Activated naive CD8-positive, alpha-beta T cell treated with anti-CD3 and anti-CD28 coated beads, Interleukin-2, amount 50 U/mL, for 24 hours (primary cell): ENCODE measurements at places on chromosomes 16 and 17.

- no peak for DNase-seq
These were observed 27.2 kb downstream of the SPNS2 start for GRCh38 chr17:4525691-4526397.

- DNase-seq, result peak; percentile 8
These were observed 80.1 kb downstream of the CLEC16A start for GRCh38 chr16:11024333-11025053.

DNA sequence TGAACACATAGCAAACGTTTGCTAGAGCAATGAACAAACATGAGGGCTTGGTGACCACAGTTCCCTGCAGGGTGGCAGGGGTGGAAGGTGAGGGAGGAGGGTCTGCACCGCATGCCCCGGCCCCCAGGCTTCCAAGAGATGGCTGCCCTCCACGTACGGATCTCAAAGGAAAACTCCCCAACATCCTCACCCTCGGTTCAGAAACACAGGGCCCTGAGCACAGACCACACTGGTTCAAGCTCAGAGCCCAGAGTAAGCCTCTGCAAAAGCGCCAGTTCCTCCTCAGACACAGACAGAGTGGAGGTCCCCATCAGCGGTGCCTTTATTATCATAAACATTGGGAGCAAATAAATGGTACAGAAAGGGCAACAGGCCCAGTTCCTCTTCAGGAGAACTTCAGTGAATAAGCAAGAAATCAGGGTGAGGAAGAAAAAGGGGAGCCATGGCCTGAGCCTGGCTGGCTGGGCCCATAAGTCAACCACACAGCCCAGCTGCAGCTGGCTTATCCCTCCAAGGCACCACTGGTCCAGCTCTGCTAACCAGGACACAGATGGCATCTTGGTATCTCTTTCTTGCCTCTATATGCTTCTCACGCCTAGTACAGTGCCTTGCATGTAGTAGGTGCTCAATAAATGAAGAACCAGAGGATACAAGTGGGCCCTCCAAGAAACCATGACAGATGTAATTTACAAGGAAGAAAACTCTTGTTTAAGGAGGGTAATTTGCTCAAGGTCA is 11.0 kb downstream of the MPO start:
- no peak for DNase-seq

DNA sequence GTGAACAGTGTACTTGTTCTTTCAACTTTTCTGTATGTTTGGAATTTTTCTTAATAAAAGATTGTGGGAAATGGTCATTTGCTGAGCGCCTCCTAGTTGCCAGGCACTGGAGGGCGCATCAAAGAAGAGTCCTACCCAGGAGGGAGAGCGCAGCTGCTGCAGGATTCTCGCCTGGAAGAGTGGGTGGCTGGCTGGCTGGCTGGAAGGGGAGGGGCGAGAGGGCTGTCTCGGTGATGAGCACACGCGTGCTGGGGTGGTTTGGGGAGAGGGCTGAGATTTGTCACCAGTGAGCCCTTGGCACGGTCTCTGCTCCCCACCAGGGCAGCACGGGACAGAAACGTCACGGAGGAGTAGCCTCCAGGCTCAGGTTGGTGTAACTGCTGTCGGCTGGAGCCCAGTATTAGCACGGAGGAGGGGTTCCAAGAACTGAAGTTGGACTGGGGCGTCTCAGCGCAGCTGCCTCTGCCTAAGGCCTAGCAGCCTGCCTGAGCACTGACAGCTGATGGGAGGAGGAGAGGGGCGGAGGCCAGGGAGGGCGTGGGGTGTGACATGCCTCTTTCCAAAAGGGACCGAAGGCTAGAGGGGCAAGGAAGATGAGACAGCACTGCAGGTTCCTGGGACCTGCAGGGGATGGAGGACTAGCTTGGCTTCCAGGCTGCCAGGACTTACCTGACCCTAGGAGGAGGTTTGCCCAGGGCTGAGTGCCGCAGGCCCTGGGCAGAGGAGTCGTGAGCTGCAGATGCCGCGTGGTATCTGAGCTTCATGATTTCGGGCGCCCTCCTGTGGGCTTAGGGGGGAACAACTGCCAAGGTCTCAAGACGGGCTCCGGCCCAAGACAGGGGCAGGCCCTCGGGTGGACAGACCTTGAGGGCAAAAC is 5.7 kb downstream of the LDHD start:
- DNase-seq, result peak; percentile 83

GRCh38 chr16:57784334-57784733 is 18.0 kb downstream of the KIFC3 start:
- no peak for DNase-seq

DNA sequence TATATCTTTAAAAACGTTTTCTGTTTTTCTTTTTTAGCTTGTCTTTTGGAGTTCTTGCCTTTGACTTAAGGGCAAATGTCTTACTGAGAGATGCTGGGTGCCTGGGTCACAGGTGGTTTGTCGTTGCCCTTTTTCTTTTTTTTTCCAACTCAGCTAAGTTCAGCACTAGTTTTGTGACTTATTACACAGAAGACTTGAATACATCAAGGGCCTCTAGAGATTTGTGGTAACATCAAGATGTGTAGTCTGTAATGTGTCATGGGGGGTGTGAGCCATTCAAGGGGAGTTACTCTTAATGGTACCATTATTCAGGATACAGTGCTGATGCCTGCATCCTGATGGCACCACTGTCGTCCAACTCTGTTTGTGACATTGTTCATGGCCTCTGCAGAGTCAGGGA is 95.1 kb downstream of the PRKCA start:
- DNase-seq, result peak; percentile 30

GRCh38 chr16:30082545-30083090 is 6.8 kb downstream of the PPP4C start:
- DNase-seq, result no peak

DNA sequence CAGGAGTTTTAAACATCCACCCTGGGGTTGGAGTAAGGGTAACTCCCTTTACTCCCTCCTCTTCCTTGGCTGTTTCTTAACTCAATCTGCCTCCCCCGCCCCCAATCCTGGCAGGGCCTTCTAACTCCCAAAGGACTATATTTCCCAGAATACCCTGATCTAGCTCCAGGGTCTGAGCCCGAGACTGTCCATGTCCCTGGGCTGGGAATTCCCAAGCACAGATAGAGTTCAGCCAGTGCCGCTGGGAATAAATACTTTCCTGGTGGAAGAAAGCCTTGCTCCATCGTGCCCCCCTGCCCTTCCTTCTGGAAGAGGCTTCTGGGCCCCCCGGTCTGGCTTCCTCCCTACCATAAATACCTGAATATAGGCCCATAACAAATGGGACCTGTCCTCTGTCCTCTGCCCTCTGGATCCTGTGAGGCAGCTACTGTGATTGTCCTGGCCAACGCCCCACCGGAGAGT is 10.2 kb downstream of the BAHCC1 start:
- DNase-seq, result no peak

DNA sequence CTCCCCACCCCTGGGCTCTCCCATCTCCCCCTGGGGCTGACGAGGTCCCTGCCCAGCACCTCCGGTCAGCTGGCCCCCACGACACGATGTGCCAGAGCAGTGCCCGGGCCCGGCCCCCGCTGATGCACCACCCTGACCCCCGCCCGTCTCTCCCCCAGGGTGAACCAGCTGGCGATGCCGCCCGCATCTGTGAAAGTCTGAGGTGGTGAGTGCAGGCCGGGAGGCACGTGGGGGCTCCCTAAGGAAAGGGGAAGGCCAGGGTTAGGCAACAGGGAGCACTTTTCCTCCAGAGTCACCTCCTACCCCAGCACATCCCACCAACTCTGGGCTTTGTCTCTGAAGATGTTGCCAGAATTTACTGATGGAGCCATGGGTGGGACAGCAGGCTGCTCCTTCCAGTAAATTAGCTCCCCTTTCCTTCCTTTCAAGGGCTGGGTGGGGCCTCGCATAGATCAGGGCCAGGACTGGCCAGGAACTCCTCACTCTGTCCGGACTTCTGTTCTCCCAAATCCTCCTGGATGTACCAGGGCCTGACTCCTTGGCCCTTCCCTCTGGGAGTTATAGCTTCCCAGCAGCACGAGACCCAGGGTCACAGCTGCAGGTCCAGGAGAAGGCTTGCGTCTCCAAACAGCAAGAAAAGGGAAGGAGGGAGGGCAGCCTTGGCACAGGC is 18.3 kb downstream of the MYBBP1A start:
- DNase-seq, result no peak

- no peak for DNase-seq
These were observed 50.9 kb downstream of the CYB561 start for GRCh38 chr17:63395075-63395805.

DNA sequence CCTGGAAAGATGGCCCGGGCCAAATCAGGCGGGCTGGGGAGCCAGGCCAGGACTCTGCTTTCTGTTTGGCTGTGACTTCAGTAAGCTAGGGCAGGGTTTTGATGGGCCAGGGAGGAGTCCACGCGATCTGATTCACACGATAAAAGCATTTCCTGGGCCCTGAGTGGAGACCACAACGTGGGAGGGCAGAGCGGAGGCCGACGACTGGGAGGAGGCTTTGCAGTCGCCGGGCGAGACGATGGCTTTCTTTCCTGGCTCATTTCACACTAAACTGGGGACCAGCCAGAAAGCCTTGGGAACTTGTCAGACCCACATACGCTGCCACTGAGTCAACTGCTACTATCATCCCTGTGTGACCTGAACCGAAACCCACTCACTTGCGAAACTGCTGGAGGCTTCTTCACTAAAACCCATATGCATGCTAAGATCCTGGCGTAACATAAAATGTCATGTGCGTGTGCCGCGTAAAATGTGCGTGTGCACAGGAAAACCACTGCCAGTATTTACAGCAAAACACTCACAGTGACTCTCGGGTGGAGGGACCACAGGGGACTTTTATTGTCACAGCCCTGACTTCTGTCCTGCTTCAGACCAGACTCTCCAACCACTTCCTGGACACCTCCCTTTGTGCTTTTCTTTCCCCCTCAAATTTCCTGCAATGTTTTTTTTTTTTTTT is 14.2 kb upstream of the RHBDF2 start:
- DNase-seq, result peak; percentile 76

GRCh38 chr17:31583772-31584356 is 192.4 kb downstream of the RAB11FIP4 start:
- no peak for DNase-seq

DNA sequence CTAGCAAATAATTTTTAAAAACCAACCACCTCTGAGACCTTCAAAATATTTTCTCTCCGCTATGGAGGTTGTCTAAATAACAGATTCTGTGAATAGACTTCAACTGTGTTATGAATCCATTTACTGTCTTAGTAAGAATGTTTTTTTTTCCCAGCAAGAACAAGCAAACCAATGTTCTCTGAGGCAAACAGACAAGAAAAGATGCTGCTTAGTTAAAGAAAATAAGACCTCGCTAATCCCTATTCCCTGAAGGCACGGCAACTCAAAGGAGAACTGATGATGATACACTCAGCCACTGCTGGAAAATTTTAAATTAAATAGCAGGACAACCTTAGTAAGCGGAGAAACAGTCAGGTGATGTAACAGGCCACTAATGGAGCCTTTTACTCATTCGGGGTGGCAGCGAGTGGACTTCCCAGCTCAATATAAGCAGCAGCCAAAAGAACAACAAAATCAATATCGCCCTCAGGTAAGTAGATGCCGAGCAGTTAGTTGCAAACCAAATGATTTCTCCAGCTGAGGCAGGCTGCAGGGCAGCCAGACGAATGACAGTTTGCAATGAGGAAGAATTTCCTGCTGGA is 81.8 kb downstream of the CPPED1 start:
- DNase-seq, result no peak

GRCh38 chr16:53713403-53714204 is 9.6 kb downstream of the FTO start:
- no peak for DNase-seq

DNA sequence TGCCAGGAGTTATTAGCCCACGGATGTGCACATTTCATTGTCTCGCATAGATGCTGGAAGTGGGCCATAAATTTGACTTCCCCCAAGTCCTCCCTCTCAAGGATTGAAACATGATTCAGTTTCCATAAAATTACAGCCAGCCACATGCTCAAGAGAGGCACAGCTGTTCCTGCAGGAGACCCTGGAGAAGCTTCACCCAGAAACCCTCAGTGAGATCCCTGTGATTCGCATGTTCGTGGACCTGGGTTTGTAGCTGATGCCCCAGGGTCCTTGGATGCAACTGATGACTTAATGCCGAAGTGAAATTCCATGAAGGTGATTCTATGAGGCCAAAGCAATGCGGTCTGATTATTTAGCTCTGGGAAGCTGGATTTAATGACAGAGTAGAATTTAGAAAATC is 24.7 kb upstream of the AQP8 start:
- no peak for DNase-seq

- DNase-seq, result peak; percentile 33
These were observed 81.0 kb downstream of the TMEM100 start for GRCh38 chr17:55641676-55642081.
